ENCODE measurements at places on chromosomes 3 and 15.

DNA sequence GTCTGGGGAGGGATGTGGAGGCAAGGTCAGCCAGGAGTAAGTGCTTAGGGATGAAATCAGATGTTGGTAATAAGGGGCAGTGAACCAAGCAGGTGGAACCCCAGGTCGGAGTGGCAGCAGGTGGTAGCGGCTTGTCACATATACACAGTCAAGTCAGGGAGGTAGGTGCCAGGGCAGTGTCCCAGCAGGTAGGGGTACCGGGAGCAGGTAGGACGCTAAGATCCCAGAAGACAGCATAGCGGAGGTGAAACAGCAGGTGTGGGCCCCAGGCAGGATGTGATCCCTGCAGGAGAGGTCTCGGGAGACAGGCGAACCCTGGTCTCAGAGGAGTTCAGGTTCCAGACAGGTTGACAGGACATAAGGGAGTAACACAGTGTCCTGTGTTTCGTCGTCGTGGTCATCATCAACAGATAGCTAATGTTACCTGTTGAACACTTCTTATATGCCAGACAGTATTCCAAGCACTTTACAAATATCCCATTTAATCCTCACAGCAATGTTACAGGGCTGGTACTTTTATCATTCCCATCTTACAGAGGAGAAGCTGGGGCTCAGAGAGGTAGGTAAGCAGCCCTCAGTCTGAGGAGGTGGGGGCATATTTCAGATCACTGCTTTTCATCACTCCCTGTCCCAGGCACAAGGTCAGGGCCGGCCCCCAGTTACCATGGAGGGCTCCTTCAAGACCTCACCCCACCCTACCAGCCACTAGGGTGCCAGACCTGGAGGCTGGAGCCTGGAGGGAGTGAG is 241.6 kb downstream of the UACA start:
- DNase-seq, result no peak

GRCh38 chr3:189664311-189664710 is 33.1 kb downstream of the TP63 start:
- DNase-seq, result no peak

DNA sequence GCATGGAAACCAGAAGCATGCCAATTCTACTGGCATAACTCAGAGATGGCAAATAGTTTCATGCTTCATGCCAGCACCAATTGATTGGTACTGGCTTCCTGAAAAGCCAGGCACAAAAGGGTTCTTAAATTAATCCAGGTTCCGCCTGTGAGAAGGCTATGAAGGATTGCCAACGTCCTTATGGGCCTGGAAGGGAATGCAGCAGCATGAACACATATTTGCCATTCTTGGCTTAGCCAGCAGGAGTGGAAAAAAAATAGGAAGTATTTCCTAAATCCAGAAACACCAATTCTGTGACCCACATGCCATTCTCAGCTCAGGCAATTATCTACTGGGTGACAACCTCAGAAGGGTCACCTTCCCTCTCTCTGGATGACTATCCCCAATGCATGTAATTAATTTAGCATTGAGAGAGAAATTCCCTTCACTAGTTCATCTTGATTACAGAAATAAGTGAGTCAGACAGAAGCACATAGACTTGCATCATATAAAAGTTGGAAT is 36.0 kb downstream of the ADAMTS9 start:
- DNase-seq, result no peak

- DNase-seq, result no peak
Measured at GRCh38 chr15:85531083-85531482, 150.7 kb downstream of the AKAP13 start.

- DNase-seq, result no peak
Measured at GRCh38 chr3:164533275-164533674, 545.0 kb downstream of the SI start.

- no peak for DNase-seq
Measured at GRCh38 chr3:167839460-167840134, 104.1 kb downstream of the SERPINI1 start.

- DNase-seq, result no peak
Measured at GRCh38 chr3:95134693-95135413, 1072.0 kb downstream of the NSUN3 start.

DNA sequence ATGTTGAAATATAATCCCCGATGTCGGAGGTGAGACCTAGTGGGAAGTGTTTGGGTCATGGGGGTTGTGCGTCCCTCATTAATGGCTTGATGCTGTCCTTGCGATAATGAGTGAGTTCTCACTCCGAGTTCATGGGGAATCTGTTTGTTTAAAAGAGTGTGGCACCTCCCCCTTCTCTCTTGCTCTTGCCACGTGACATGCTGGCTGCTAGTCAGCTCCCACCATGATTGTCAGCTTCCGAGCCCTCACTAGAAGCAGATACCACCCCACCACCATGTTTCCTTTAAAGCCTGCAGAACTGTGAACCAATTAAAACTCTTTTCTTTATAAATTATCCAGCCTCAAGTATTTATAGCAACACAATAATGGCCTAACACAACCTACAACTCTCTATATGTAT is 166.3 kb upstream of the MBNL1 start:
- DNase-seq, result no peak

DNA sequence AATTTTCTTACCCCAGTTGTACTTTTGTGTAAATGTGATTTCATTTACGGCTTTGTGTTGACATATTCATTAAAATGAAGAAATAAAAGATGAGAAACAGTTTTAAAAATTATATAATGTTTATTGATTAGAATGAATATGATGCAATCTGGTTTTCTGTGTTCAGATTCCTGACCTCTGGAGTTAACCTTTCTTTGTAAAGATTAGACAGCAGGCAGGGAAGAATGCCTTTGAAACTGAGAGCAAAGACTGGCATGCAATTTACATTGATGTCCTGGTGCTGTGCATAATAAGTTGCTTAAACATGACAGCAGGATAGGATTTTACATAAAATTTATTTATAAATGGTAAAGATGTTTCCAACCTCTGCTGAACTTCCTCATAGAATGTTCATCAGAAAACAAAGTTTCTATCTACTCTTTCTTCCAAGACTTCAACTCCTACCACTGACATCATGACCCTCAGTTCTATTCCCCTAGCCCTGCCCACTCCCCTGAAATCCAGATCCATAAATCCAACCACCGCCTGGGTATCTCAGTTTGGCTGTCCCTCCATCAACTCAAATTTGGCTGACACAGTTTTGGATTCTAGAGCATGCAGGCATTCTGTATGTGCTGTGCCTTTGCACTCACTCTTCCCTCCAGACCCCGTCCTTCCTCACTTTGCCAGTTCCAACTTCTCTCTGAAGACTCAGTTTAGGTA is 1.7 kb downstream of the HGD start:
- DNase-seq, result no peak

GRCh38 chr15:67828969-67829646 is 3.8 kb downstream of the SKOR1 start:
- DNase-seq, result no peak

DNA sequence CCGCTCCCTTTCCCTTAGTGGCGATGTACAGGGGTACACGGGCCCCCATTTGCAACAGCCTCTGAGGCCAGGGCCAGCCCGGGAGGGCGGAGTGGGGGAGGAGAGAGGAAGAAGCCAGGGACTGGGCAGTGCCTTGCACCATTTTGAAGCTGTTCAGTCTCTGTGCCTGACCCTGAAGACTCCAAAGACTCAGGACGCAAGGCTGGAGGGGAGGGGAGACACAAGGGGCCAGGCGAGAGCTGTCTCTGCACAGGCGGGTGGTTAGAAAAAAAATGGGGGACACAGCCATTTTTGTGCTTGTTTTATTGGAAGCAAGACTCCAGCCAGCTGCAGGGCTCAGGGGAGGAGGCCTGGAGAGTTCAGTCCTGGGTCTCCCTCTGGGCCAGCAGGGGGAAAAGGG is 1.6 kb downstream of the RPP25 start:
- DNase-seq, result no peak

DNA sequence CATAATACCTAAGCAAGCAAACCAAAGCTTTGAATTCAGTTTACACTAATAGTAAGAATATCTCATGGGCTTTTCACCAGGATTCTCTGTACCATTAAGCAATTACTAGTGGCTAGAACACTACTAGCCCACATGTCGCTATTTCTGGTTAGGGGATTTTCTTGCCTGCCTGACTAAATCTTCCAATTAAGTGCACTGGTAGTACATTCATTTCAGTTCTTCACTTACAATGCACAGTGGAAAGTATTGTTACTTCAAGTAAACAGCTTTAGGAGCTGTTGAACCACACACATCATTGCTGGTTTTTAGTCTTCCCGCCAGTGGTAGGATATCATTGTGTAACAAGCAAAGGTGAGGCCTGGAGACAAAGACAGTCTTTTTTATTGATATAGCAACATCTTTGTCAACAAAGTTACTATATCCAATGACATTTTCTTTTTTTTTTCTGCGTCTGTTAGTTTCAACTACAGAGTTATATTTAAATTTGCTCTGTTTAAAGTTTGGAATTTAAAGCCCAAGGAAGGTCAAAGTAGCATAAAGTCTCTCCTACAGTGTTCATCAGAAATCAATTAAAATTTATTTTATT is 826.8 kb upstream of the NR2F2 start:
- DNase-seq, result no peak

- DNase-seq, result no peak
Measured at GRCh38 chr3:57569859-57570450, 13.9 kb downstream of the PDE12 start.

- DNase-seq, result no peak
Measured at GRCh38 chr15:100831467-100831866, 48.2 kb upstream of the ALDH1A3 start.

DNA sequence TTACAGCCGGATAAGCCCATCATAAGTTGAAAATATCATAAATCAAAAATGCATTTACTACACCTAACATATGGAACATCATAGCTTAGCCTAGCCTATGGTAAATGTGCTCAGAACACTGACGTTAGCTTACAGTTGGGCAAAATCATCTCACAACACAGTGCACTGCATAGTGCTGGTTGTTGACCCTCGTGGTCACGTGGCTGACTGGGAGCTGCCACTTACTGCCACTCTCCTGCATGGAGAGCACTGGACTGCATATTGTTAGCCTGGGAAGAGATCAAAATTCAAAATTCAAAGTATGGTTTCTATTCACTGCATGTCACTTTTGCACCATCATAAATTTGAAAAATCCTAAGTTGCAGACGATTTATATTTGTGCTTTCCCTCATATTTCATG is 94.0 kb upstream of the CACNA2D3 start:
- DNase-seq, result no peak

DNA sequence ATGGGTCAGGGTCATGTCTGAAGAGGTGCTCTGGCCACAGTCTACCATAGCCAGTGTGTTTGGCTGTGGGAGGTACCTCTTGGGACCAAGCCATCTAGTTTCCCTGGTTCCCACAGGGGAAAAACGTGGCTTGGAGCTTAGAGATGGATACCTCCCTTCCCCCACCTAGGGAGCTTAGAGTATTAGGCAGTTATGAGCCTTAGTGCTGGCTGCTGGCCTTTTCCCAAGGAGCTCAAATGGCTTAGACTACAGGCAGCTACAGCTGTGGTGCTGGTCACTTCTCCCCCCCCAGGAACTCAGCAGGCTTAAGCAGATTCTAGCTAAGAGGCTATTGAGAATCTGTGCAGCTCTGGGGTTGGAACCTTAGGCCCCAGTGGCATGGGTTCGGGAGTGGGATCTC is 591.2 kb downstream of the NSUN3 start:
- DNase-seq, result no peak

DNA sequence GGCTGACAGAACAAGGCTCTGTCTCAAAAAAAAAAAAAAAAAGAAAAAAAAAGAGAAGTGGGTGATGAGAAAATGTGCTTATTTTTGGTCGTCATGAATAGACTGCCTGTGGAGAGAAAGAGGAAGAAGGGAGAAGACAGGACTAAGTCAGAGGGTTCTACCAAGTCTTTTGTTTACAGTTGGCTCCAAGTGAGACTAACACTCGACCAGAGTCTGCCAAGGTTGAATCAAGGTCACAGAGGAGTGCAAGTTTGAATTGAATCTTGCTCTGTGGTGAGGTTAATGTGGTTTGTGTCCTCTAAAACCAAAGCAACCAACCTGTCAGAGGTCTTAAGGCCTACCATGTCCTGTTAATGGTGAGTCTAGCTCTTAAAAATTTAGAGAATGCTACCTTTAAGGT is 334.1 kb upstream of the GRM7 start:
- no peak for DNase-seq

DNA sequence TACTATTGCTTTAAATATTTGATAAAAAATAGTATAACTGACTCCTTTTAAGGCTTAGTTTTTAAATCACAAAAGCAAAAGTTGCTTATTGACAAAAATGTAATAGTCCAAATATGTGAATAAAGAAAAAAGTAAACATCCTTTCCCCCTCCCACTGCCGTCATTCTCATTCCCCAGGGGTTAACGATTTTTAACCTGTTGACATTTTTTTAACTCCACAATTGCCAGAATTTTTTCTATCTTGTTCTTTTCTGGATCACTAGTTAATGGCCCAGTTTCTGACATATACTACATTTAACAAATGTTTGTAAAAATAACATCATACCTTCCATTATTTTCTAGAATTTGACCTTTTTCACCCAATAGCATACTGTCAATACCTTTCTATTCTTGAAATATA is 60.6 kb upstream of the TCF12 start:
- no peak for DNase-seq

DNA sequence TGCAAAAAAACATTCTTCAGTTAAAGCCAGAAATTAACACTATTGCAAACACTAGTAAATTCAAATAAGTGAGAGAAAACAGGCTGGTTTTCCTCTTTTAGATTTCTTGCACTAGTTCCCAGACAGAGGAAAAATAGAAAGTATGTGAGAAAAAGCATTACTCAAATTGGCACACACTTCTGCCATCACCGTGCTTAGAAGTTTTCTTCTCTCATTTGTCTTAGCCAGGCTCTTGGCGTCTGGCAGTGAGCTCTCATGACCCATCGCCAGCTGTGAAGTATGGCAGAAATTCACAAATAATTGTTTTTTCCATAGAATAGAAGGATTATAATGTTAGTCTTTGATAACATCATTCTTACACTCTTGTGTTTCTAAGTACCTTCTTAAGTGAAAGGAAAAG is 515.9 kb downstream of the GBE1 start:
- DNase-seq, result no peak

GRCh38 chr3:40216471-40216870 is 93.0 kb upstream of the EIF1B start:
- DNase-seq, result no peak

GRCh38 chr3:188049606-188050530 is 104.1 kb upstream of the LPP start:
- no peak for DNase-seq

- no peak for DNase-seq
Measured at GRCh38 chr3:155520463-155520862, 224.4 kb downstream of the PLCH1 start.
